SW 1271 (cell line): ENCODE measurements at places on chromosomes 16 and 17.

DNA sequence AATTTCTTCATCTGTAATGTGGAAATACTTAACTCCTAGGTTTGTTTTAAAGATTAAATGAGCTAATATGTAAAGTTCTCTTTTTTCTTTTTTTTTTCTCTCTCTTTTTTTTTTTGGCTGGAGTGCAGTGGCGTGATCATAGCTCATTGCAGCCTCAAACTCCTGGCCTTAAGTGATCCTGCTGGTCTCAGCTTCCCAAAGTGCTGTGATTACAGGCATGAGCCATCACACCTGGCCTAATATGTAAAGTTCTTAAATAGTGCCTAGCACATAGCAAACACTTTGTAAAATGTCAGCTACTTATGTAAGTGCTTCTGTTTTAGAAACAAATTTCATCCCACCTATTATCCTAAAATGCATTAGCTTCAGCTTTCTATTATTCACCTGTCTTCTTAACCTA is 40.0 kb downstream of the TMC6 start:
- no peak for DNase-seq

DNA sequence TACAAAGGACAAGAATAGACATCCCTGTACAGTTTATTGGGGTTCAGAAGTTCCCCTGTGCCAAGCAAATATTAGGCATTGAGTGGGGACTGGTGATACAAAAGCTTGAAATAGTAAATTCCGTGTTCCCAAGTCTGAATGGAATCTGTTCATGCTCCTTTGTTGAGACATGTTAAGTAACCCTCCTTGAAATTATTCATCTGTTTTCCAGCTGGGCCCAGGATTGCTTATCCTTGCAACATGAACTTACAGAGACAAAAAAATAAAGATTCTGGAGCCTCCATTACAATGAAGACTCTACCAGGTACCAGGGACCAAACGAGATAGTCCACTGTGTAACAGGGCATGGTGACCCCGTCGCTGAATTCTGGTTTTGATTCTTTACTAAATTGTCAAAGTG is 6.1 kb upstream of the CCL8 start:
- DNase-seq = no peak

GRCh38 chr17:42720996-42721583 is 23.8 kb downstream of the EZH1 start:
- DNase-seq = peak; percentile 15

DNA sequence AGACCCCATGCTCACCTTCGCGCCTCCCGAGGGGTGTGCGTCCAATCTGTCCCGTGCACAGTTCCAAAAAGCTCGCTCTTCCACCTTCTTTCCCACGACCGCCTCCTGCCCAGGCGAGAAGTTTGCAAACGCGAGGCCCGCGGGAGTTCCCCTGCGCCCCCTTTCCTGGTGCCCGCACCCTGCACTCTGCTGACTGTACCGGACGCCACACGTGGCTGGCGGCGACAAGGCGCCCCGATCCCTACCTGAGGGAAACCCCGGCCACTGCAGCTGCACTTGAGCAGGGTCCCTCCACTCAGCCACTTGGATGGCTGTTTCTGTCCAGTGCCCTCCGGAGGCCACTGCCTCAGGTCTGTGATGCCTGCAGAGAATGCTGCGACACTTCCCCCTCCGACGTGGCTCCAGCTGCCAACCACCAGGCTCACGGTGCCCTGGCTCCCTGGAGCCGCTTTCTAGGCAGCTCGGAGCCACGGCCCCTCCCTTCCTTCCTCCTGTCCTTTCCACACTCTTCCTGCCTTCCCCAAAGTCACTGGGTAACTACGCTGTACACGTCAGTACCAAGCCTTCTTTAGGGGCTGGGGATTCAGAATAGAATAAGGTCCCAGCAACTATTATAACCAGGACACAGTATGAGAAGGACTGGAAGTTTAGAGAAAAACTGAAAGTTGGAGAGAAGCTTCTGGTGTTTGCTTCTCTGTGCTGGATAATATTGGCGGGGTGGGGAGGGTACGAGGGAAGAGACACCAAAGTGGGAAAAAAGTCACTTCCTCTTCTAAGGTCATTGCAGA is at the start of gene MLKL:
Gene MLKL, minus strand, starts transcription at position 425 of the 788 bp plus-strand sequence. CDS start 5,105 bp downstream, outside the sequence.
- peak; percentile 11 for DNase-seq

- no peak for DNase-seq
These were observed 19.7 kb downstream of the TMEM11 start for GRCh38 chr17:21194226-21194625.
